Hematopoietic multipotent progenitor cell treated with erythropoietin and hydrocortisone succinate and interleukin-3 and kit ligand, for 4 days (in vitro differentiated cells): ENCODE measurements at places on chromosomes 1 and 21.

- no peak for DNase-seq
These were observed 18.7 kb downstream of the PSMB4 start for GRCh38 chr1:151418081-151418480.

GRCh38 chr1:174398246-174398645 lies 49.5 kb upstream of the GPR52 start:
- peak; percentile 4 for DNase-seq

DNA sequence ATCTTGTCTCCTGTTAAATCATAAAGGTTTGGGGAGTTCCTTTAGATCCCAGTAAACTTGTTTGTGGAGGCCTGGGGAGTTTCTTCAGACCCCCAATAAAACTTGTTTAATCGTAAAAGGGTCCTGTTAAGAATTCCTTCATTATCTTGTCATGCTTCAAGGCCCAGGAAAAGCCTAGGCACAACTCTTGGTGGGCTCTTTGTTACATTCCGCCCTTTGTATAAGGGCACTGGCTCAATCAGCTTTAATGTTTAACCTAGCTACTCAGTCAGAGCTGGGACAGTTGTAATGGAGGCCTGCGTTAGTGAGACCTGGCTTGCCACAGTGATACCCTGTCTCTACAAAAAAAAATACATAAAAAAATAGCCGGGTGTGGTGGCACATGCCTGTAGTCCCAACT lies 77.2 kb downstream of the MPZL1 start:
- DNase-seq = no peak

GRCh38 chr1:1853593-1854257 lies 37.2 kb downstream of the GNB1 start:
- no peak for DNase-seq

GRCh38 chr1:186835448-186835847 lies 6.7 kb downstream of the PLA2G4A start:
- DNase-seq = no peak

DNA sequence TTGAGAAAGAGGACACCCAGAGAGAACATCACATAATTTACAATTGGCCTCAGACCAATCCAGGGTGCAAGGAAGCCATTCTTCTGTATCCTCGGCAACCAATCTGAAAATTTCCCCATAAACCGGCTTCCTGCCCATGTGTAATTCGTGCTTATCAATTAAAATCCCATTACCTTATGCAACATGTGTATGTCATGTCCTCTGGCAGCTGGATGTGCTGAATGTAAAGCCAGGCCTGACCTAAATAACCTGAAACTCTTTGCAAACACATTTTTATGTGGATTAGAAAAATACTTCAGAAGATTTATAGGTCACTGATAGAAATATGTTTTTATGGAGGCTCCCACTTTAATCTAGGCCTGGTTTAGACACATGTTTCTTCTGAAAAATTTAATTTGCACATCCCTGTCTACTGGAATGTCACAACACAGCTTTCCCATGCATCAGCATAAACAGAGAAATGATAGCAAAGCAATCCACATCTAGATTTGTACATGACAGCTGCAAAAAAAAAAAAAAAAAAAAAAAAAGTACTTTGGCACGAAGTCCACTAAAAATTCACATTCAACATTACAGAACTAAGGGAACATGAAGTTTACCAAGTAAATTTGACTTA lies 69.4 kb upstream of the SAMSN1 start:
- no peak for DNase-seq

DNA sequence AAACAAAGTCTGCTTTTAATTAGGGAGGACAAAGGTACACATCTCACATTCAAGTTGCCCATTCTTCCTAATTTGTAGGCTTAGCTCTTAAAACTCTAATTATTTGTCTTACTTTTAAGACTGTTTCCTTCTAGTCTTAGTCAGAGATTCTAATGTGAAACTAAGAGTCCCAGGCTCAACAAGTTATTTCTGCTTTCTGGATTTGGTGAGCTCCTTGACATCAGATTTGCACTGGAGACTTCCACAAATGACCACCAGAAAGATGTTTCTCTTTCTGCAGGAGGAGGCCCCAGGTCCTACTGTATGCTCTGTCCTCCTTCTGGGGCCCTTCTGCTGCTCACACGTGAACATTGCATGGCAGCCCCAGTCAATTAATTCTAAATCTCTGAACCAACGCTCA lies 194.2 kb upstream of the JUN start:
- DNase-seq = no peak

DNA sequence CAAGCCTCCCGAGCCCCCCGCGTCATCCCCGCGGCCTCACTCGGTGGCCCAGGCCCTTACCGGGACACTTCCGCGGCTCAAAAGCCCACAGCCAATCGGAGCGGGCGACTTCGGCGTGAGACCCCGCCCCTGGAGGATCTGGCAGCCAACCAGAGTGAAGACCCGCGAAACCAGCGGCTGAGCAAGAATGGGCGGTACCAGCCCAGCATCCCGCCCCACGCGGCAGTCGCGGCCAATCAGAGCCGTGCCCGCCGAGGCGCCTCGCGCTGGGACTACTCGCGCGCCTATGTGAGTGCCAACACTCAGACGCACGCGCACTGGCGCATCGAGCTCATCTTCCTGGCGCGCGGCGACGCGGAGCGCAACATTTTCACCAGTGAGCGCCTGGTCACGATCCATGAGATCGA lies 22.5 kb downstream of the DISP3 start:
- DNase-seq = peak; percentile 11

DNA sequence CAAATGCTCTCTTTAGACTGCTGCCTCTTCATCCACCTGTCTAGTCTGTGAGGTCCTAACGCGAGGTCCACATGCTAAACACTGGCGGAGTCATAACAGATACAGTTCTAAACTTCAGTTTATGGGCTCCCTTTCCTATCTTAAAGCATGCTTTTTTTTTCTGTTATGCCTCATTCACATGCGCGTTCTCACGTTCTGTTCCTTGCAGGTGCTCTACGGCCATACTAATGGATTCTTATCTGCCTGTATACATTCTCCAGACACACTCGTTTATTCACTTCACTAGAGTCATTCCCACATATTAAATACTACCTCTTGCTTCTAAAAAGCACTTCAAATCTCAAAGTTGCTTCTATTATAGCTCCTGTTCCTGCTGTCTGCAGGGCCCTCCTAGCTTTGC lies 38.7 kb downstream of the PHC2 start:
- DNase-seq = no peak

- DNase-seq = no peak
These were observed 266.3 kb upstream of the OLFM3 start for GRCh38 chr1:102262994-102263393.

- DNase-seq = no peak
These were observed 58.6 kb downstream of the CACNA1E start for GRCh38 chr1:181541947-181542346.

GRCh38 chr1:47852006-47852718 lies 145.0 kb downstream of the TRABD2B start:
- DNase-seq = no peak

DNA sequence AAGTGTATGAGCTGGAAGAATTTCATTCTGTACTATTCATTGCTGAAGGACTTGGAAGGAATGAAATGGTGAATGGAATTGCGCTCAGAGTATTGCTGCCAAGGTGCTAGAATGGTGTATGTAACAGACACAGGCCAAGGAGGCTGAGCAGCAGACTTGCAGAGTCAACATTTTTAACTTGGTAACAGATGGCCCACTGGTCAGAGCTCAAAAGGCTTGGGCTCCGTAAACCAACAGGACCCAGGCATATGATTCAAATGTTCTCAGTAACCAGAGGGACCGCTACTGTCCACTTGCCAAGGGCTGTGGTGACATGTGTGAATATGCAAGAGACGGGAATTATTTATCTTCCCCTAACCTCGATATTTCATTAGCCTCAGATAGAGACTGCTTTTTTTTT lies 28.8 kb upstream of the PTGFRN start:
- DNase-seq = no peak

- DNase-seq = no peak
These were observed 14.7 kb downstream of the CSF1 start for GRCh38 chr1:109925159-109925990.

DNA sequence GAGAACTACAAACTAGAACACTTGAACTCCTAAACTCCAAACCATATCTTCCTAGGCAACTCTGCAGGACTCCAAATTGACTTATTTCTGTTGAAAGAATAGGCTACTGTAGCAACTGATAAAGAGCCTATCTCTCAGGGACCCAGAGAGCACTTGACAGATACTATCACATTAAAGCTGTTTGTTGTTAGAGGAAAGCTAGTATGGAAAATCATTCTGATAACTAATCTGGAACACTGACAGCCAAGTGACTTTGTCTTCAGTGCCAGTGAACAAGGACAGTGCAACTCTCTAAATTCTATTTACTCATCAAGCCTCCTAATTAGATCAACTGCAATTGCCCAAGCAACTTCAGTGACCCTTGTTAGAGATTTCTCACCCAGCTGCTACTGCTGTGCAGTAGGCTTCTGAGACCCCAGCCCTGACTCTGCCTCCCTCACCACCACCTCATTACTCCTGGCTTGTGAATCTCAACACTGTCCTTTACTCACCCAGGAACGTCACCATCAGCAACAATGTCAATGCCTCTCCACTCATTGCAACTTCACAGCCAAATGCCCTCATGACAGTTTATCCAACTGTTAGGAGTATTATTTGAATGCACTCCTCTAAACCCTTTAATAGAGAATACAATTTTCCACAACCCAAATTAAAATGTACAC lies 7.4 kb upstream of the RGS13 start:
- DNase-seq = peak; percentile 36

- DNase-seq = no peak
These were observed 26.3 kb upstream of the ACTN2 start for GRCh38 chr1:236659792-236660587.

GRCh38 chr1:78464449-78464891 lies 26.3 kb upstream of the PTGFR start:
- peak; percentile 9 for DNase-seq
